ACHN (cell line): ENCODE measurements at places on chromosomes 2 and 18.

DNA sequence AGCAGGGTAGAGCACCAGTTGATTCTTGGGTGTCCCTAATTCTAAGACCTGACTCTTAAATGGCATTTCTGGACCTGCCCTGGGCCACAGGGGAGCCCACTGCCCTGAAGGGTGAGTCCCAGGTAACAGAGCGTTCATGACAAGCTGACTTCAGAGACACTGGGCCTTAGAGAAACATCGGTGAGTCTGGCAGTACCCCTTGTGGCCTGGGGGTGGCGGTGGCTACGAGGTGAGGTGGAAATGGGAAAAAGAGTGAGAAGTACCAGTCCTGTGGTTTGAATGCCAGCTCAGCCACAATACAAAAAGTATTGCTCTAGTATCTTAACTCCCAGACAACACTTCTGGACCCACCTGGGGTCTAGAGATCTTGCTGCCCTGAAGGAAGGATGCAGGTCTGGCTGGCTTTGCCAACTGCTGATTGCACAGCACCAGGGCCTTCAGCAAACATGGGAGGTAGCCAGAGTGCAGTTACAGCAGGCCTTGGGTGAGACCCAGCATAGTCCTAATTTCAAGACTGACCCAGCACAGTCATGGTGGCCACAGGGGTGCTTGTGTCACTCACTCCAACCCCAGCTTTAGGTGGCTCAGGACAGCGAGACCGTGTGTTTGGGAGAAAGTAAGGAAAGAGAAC, 44.5 kb downstream of the USP34 start:
- peak; percentile 48 for DNase-seq

DNA sequence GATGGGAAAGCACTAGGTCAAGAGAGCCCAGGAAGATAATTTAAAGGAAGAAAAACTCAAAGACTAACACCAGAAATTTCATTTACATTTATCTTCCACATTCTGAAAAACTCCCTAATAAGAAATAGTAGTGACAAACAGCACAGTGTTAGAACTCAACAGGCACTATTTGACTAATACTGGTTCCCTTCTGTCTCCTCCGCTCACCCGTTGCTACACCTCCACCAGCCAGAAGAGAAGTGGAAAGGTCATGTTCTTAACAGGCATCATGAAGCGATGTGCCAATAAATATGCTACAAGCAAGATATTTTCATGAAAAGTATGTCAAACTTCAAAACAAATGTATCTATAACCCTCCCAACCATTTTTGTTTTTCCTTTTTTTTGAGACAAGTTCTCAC, 5.7 kb downstream of the ROCK1 start:
- no peak for DNase-seq

- no peak for DNase-seq
These were observed 4.7 kb upstream of the IL1RL2 start for GRCh38 chr2:102181919-102182635.

DNA sequence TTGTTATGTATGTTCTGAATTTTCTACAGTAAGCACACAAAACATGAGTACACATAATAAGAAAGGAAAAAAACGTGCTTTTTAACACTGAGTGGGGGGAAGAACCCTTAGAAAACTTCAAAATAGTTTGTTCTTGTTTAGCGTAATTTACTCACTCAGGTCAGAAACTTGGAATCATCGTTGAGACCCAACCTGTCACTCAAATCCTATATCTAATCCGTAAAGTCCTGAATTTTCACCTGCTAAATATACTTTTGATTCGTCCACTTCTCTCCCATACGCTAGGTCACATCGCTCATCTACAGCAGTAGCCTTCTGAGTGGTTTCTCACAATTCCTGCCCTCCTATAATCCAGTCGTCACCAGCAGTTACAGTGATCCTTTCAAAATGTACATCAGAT, 767 bp downstream of the TPRKB start:
- peak; percentile 29 for DNase-seq

GRCh38 chr18:50855976-50856757, 22.8 kb upstream of the ME2 start:
- DNase-seq = no peak

GRCh38 chr2:70498528-70498927, 55.1 kb downstream of the TGFA start:
- no peak for DNase-seq

GRCh38 chr2:181051861-181052522, 71.6 kb downstream of the UBE2E3 start:
- no peak for DNase-seq

DNA sequence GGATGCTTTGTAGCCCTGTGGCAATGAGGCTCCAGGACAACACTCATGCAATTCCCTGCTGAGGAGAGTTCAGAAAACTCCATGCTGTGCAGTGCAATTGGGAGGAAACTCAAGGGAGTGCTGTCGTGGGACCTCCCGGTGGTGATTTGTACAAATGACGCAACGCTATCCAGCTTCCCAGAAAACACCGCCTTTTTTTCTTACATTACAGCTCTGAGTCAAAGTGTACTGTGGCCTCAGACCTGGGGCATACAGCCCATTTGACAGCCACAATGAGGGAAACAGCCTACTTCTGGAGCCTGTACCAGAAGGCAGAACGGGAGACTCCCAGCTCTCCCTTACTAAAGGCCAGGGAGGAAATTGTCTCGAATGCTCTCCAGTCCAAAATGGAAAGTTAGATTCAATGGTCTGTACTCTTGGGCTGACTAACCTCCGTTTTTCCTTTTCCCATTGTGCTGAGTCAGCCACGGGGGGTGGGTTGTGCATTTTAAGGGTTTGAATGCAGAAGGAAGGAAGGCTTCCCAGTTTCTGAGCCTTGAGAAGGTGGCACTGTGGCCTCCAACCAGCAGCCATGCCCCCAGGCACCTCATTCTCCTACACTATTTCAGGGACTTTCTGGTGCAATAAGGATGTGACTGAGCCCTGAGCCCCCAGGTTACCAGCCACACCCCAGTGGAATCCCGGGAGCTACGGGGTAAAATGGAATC, 16.4 kb upstream of the CYP1B1 start:
- DNase-seq = no peak

- peak; percentile 26 for DNase-seq
These were observed 31.9 kb downstream of the PPP4R3B start for GRCh38 chr2:55585451-55586080.
